ENCODE measurements at places on chromosomes 16 and 17.

- no peak for DNase-seq
Observed at GRCh38 chr17:3049705-3050295, 13.6 kb downstream of the OR1D5 start.

- no peak for DNase-seq
Observed at GRCh38 chr16:30950516-30951065, 1.7 kb downstream of the ORAI3 start.

GRCh38 chr16:84514874-84515835 is 10.7 kb upstream of the MEAK7 start:
- DNase-seq, result no peak

DNA sequence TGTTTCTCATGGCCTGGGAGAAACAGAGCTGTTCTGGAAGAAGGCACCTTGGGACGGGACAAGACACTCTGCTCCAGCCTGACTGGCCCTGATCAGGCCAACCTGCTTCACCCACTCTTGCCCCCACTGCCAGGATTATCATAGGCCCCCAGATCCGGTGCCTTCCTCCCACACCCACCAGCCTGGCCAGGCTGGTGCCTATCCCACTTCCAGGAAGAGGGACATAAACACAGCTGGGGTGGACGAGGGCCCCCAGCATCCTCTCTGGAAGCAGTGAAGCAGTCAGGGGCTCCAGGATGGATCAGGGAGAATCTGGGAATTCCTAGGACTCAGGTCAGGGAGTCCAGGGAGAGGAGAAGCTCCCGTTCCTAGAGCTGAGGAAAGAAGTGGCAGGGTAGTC is 16.9 kb upstream of the ITGA3 start:
- no peak for DNase-seq

GRCh38 chr17:8253801-8254200 is 4.7 kb downstream of the PFAS start:
- no peak for DNase-seq

DNA sequence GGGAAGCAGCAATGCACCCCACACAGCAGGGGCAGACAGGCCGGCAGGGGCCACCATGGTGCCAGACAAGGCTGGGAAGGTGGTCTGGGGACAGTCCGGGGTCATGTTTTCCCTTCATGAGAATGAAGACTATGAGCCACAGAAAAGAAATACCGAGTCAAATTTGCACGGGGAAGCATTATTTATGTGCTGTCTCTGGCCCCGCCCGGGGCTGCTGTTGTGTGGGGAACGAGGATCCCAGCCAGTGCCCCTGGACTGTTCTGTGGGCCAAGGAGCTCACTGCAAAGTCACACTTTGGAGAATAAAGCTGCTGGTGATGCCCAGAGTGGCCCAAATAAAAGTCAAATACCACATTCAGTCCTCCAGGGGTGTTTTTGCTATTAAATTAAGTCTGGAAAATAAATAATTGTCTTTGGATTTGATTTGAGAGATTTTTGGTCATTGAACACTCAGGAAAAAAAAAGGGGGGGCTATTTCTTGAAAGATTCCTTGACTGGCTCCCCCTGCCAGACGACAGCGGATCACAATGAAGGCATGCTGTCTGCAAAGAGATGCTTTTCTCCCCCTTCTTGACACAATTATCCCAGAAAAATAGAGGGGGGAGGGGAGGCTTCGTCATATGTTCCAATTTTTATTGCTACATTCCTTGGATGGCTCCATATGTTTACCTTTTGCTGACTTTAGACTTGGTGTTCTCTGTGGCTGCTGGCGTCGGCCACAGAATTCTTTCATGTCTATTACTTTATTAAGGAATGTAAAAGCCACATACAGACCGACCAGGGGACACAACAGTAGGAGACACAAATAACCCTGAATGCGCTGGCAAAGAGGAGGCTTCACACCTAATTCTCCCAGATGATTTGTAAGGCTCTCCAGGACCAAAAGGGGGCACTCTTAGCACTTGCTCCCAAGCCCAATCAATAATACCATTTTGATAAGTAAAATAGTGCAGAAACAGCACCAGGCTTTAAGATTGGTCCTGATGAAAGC is 27.1 kb upstream of the ANKFN1 start:
- no peak for DNase-seq
